ENCODE measurements at places on chromosomes 16 and 17. TPM values are rescaled to one million over a fixed set of nuclear protein-coding genes. Genes with fewer than 3 reads are reported as not detected.
A peak's percentile ranks its signal among the peaks of the same experiment; 100 is the strongest.

The NOG gene
- polyA plus RNA-seq = 0.68 TPM

The DRC7 gene
- polyA plus RNA-seq = not detected

The STX1B gene
- 0.55 TPM for polyA plus RNA-seq

The CCL7 gene
- not detected for polyA plus RNA-seq

GRCh38 chr17:82836823-82837357 is 2.9 kb downstream of the ZNF750 start:
- peak overlapping the region; percentile 100 for H3K27ac ChIP-seq
- H3K4me3 ChIP-seq = no peak overlapping the region
- no peaks in the 10 kb centered on the region for H3K27me3 ChIP-seq
- no peak for DNase-seq
- H3K4me1 ChIP-seq = peaks cover 27% of the 10 kb centered on the region

GRCh38 chr16:85313526-85314301 is 201.4 kb upstream of the CIBAR2 start:
- no peak for DNase-seq
- no peaks in the 10 kb centered on the region for H3K36me3 ChIP-seq
- no peak overlapping the region for H3K4me3 ChIP-seq
- H3K27ac ChIP-seq = no peak overlapping the region

GRCh38 chr17:6623941-6624340 is 16.6 kb downstream of the KIAA0753 start:
- no peak for DNase-seq
- H3K4me3 ChIP-seq = no peak overlapping the region
- no peaks in the 10 kb centered on the region for H3K27me3 ChIP-seq
- H3K27ac ChIP-seq = no peak overlapping the region
- H3K4me1 ChIP-seq = peaks cover 10% of the 10 kb centered on the region
- H3K36me3 ChIP-seq = peaks cover 15% of the 10 kb centered on the region

DNA sequence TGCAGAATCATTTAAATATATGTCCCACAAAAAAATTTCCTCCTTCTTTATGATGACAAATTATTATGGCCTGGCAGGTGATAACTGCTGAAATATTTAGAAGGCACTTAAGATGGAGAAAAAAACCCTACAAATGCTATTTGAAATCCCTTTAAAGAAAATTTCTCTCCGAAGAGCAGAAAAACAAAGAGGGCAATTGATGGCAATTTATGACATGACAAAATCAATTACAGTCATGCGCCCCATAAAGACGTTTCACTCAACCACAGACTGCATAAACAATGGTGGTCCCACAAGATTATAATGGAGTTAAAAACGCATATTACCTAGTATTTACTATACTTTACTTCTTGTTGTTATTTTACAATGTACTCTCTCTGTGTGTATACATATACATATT is 25.2 kb upstream of the KIF2B start:
- no peaks in the 10 kb centered on the region for H3K36me3 ChIP-seq
- no peaks in the 10 kb centered on the region for H3K4me1 ChIP-seq
- no peak for DNase-seq
- no peak overlapping the region for H3K4me3 ChIP-seq
- no peak overlapping the region for H3K27ac ChIP-seq
- no peaks in the 10 kb centered on the region for H3K27me3 ChIP-seq

DNA sequence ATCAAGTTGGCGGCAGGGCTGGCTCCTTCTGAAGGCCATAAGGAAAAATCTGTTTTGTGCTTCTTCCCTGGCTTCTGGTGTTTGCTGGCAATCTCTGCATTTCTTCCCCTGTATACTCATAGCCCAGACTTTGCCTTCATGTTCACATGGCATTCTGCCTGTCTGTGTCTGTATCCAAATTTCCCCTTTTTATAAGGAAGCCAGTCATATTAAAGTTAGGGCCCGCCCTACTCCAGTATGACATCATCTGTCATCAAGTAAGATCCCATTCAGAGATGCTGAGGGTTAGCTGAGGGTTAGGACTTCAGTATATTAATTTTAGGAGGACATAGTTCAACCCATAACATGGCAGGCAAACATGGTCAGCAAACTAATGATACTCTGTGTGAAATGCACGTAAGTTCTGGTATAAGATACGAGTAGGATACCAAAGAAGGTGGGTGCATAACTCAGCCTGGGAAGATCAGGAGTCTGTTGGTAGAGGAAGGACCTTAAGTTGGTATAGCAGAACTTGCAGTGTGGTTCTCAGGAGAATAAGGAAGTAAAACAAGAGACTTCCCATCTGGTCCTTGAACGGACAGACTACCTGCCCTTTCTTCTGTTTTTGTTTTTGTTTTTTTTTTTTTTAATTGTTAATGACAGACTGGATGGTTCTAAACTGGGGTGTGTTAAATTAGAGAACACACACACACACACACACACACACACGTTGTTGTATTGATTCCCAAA is 13.9 kb downstream of the MAP2K6 start:
- DNase-seq = no peak
- no peak overlapping the region for H3K27ac ChIP-seq
- H3K4me3 ChIP-seq = no peak overlapping the region
- no peaks in the 10 kb centered on the region for H3K36me3 ChIP-seq

DNA sequence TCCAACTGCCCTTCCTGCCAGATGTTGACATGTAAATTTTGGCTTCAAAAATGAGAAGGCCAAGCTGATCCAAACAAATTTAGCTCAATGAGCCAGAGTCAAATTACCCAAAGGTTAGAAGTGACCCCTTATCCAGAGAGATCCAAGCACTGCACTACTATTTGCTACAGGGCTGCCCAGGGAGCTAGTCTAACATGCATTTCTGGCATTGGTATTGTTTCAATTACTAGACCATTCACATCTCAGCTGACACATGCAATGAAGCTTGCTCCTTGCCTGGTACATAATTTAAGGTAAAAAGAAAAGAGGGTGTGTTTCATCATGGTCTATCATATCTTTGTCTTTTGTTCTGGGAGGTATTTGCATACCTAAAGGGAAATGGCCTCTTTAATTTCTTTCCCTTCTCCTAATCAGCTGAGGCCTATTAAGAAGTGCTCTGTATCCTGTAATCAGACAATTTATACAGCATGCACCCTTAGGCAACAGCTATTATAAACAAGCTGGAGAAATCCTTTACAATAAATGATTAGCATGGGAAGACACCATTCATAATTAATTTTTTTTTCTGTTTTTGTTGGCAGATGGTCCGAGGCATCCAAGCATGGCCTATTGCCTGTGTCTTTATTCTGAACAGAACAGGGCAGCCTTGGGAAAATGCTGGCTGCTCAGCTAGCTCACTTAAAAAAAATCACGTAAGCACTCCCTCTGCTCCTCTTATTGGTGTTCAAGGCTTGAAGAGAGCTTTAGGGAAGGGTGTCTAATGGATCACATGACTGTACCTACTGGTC is 161.5 kb upstream of the SALL1 start:
- no peaks in the 10 kb centered on the region for H3K36me3 ChIP-seq
- DNase-seq = no peak
- no peaks in the 10 kb centered on the region for H3K4me1 ChIP-seq
- H3K27ac ChIP-seq = no peak overlapping the region
- H3K4me3 ChIP-seq = no peak overlapping the region

DNA sequence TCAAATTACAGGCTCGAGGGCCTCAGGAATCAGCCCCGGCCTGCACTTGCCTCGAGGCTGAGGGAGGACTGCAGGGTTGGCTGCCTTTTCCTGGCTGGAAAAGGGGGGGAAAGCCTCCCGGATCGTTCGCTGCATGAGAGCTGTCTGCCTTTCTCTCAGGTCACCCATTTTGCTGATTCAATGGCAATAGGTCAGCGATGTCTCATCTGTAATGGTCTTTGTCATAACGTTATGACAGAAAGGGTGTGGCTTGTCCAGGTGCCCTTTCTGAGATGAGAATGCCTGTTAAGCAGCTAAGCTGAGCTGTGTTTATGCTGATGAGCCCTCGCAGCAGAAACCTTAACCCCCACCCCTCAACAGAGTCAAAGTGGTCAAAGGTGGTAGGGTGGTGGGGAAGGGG is 81.8 kb downstream of the AKAP1 start:
- no peaks in the 10 kb centered on the region for H3K36me3 ChIP-seq
- H3K4me3 ChIP-seq = no peak overlapping the region
- H3K27ac ChIP-seq = no peak overlapping the region
- H3K27me3 ChIP-seq = no peaks in the 10 kb centered on the region

GRCh38 chr17:65433157-65433556 is 128.3 kb downstream of the AXIN2 start:
- no peaks in the 10 kb centered on the region for H3K27me3 ChIP-seq
- no peak overlapping the region for H3K4me3 ChIP-seq
- no peak for DNase-seq
- no peaks in the 10 kb centered on the region for H3K4me1 ChIP-seq

GRCh38 chr16:62190426-62190825 is 154.2 kb upstream of the CDH8 start:
- H3K4me3 ChIP-seq = no peak overlapping the region
- no peaks in the 10 kb centered on the region for H3K36me3 ChIP-seq
- no peaks in the 10 kb centered on the region for H3K27me3 ChIP-seq
- H3K4me1 ChIP-seq = no peaks in the 10 kb centered on the region
- no peak overlapping the region for H3K27ac ChIP-seq

- no peaks in the 10 kb centered on the region for H3K36me3 ChIP-seq
- no peaks in the 10 kb centered on the region for H3K27me3 ChIP-seq
- H3K4me1 ChIP-seq = no peaks in the 10 kb centered on the region
- no peak for DNase-seq
Measured at GRCh38 chr16:86380030-86380429, 130.3 kb upstream of the FOXF1 start.

GRCh38 chr17:79086609-79087427 is 12.2 kb downstream of the ENGASE start:
- DNase-seq = no peak
- peaks cover 14% of the 10 kb centered on the region for H3K4me1 ChIP-seq
- no peak overlapping the region for H3K27ac ChIP-seq
- H3K4me3 ChIP-seq = no peak overlapping the region
- H3K27me3 ChIP-seq = no peaks in the 10 kb centered on the region

GRCh38 chr17:77696151-77696720 is 262.3 kb upstream of the TNRC6C start:
- H3K4me1 ChIP-seq = no peaks in the 10 kb centered on the region
- peaks cover 70% of the 10 kb centered on the region for H3K27me3 ChIP-seq
- DNase-seq = no peak
- no peak overlapping the region for H3K27ac ChIP-seq

All from keratinocyte (primary cell).